Inflammatory macrophage (primary cell): ENCODE measurements at places on chromosomes 5 and 9.

DNA sequence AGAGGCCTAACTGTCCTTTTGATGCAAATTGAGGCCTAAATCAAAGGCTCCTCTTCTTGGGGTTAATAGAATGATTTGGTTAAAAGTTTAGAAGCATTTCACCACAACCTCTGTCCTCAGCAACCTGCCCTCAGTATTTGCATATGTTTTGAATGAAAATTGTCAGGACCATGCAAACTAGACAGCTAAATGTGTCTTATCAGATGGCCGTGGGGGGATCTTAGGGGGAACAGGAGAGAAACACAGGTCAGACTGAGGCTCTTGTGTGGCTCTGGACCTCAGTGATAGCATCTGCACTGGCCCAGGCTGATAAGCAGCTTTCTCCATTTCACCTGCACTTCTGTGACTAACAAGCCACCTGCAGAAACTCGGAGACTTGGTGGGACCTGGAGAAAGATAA lies 49.0 kb downstream of the FOXI1 start:
- no peak for DNase-seq

- no peak for DNase-seq
These were observed 248.7 kb downstream of the TAF11L14 start for GRCh38 chr5:17882760-17883488.

- DNase-seq: no peak
These were observed 7.8 kb upstream of the RUSC2 start for GRCh38 chr9:35482071-35482470.

DNA sequence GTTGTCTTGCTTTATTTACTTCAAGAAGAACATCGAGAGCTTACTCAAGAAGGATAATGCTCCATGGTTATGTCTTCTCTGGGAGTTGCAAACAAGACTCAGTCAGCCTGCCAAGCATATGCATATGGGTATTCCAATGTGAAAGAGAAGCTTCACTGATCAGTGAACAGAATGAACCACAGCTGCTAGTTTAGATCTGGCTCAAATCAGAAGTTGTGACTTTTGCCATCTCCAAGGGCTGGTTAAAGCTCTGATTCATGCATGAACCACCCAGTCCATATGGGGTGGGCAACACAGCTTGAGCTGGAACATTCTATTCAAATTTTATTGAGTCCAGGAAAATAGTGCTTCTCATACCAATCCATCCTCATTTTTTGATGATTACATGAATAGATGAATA lies 50.0 kb downstream of the ATPSCKMT start:
- no peak for DNase-seq

GRCh38 chr5:170732685-170733084 lies 50.8 kb upstream of the GABRP start:
- DNase-seq: no peak
